ENCODE measurements at places on chromosomes 3 and 15.

GRCh38 chr3:2656806-2657777 is 453.1 kb downstream of the IL5RA start:
- no peaks in the 10 kb centered on the region for H3K4me1 ChIP-seq
- DNase-seq, result no peak
- H3K4me3 ChIP-seq, result no peak overlapping the region
- H3K27ac ChIP-seq, result no peak overlapping the region

DNA sequence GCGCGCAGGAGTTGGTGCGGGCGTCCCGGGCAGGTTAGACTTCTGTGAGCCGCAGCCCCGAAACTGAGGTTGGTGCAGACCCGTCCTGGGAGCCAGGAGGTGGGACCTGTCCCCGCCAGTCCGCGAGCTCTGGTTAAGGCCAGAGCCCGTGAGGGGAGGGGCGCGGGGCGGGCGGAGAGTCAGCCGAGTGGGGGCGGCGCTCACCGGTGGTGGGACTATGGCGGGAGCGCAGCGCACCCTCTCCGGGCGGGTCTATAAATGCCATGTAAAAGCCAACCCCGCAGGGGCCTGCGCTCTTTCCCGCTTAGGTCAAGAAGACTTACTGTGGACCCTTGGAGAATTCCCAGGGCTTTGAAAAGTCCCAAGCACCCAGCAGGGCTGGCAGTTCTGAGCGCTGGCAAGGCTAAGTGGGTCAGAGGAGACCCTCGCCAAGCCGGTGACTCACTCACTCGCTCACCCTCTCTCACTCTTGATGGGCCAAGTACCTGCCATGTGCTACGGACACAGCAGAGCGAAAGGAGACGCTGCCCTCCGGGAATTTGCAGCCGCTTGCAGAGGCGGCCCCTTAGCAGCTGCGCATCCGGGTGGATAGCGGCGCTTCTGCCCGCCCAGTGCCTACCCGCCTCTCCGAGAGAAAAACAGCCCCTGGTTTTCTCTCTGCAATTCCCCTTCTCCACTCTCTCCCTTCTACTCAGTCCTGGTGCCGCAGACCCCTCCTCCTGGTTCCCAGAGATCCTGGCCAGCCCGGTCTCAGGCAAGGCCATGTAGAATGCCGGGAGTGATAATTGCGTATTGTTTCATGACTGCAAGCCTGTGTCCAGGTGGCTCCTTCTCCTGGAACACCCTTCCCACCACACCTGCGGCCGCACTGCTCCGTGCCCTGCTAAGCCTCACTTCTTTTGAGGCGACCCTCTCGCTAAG is at the start of gene ALDH1L1:
ALDH1L1 (minus strand) TSS at position 110 of the 921 bp plus-strand sequence. CDS start 19,607 bp downstream, outside the sequence.
- peaks cover 48% of the 10 kb centered on the region for H3K27me3 ChIP-seq
- peaks cover 8% of the 10 kb centered on the region for H3K4me1 ChIP-seq
- no peaks in the 10 kb centered on the region for H3K36me3 ChIP-seq
- no peak within 1 kb of the TSS for H3K4me3 ChIP-seq
- H3K27ac ChIP-seq, result no peak within 1 kb of the TSS

- no peak overlapping the region for H3K4me3 ChIP-seq
- no peaks in the 10 kb centered on the region for H3K4me1 ChIP-seq
- no peak for DNase-seq
- no peaks in the 10 kb centered on the region for H3K27me3 ChIP-seq
- no peak overlapping the region for H3K27ac ChIP-seq
- no peaks in the 10 kb centered on the region for H3K36me3 ChIP-seq
Observed at GRCh38 chr3:65052101-65052500, 364.3 kb upstream of the ADAMTS9 start.

DNA sequence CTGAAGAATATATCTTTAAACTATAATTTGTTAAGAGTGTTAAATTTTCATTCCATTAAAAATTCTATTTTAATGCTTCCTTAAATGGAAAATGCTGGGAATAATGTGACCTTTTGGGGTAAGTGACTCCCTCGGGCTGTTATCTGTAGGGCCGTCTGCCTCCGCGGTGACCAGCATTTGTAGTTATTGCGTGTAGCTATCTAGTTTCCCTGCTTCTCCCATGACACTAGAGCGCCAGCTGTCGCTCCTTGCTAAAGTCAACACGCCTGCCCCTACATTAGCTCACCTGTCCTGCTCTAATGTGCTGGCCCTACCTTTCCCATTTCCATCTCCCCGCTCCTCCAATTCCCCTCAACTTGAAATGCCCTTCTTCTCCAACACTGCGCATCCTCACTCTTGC is 12.4 kb upstream of the CHRM5 start:
- H3K36me3 ChIP-seq, result no peaks in the 10 kb centered on the region
- no peak for DNase-seq
- H3K27me3 ChIP-seq, result no peaks in the 10 kb centered on the region
- H3K4me1 ChIP-seq, result peaks cover 5% of the 10 kb centered on the region
- no peak overlapping the region for H3K4me3 ChIP-seq
- H3K27ac ChIP-seq, result no peak overlapping the region

- no peak overlapping the region for H3K27ac ChIP-seq
- no peaks in the 10 kb centered on the region for H3K27me3 ChIP-seq
- H3K36me3 ChIP-seq, result no peaks in the 10 kb centered on the region
- H3K4me1 ChIP-seq, result peaks cover 18% of the 10 kb centered on the region
- DNase-seq, result no peak
- H3K4me3 ChIP-seq, result no peak overlapping the region
Observed at GRCh38 chr15:52733696-52734255, 54.6 kb upstream of the ATOSA start.

- peaks cover 41% of the 10 kb centered on the region for H3K27me3 ChIP-seq
- no peak overlapping the region for H3K4me3 ChIP-seq
- no peak for DNase-seq
- H3K36me3 ChIP-seq, result no peaks in the 10 kb centered on the region
- H3K4me1 ChIP-seq, result no peaks in the 10 kb centered on the region
- no peak overlapping the region for H3K27ac ChIP-seq
Observed at GRCh38 chr15:73744293-73744692, 8.9 kb downstream of the INSYN1 start.

- H3K27ac ChIP-seq, result no peak overlapping the region
- peaks cover 21% of the 10 kb centered on the region for H3K36me3 ChIP-seq
- H3K4me1 ChIP-seq, result peaks cover 15% of the 10 kb centered on the region
- H3K4me3 ChIP-seq, result no peak overlapping the region
Observed at GRCh38 chr3:23580096-23580713, 225.6 kb upstream of the UBE2E1 start.

- no peaks in the 10 kb centered on the region for H3K36me3 ChIP-seq
- H3K27ac ChIP-seq, result no peak overlapping the region
- no peak for DNase-seq
- no peaks in the 10 kb centered on the region for H3K4me1 ChIP-seq
Observed at GRCh38 chr3:189646853-189647542, 15.8 kb downstream of the TP63 start.

- H3K4me3 ChIP-seq, result no peak overlapping the region
- DNase-seq, result no peak
- H3K36me3 ChIP-seq, result no peaks in the 10 kb centered on the region
Observed at GRCh38 chr15:48553559-48553958, 92.0 kb downstream of the FBN1 start.

- DNase-seq, result no peak
- peaks cover 7% of the 10 kb centered on the region for H3K36me3 ChIP-seq
- peak overlapping the region; percentile 81 for H3K4me3 ChIP-seq
- H3K27ac ChIP-seq, result peak overlapping the region; percentile 42
Observed at GRCh38 chr15:68227643-68228142, 1.8 kb downstream of the CLN6 start.

DNA sequence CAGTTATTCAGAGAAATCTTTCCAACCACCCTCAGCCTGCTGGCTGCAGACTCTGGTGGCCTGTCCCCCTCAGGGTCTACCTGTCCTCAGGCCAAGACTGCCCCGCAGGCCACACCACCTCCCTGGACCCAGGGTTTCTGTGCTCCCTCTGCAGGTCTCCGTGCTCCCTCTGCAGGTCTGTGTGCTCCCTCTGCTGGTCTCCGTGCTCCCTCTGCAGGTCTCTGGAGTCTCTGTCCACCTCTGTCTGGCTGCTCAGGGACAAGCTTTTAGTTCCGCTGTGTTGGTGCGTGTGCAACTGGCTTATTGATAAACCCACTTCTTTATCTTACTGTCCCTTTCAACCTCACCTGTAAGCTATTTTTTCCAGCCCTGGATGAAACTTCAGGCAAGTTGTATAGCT is 30.1 kb downstream of the BDH1 start:
- H3K27ac ChIP-seq, result no peak overlapping the region
- peaks cover 71% of the 10 kb centered on the region for H3K36me3 ChIP-seq
- no peak overlapping the region for H3K4me3 ChIP-seq
- H3K4me1 ChIP-seq, result peaks cover 5% of the 10 kb centered on the region
- DNase-seq, result no peak

- no peaks in the 10 kb centered on the region for H3K27me3 ChIP-seq
- H3K36me3 ChIP-seq, result no peaks in the 10 kb centered on the region
- H3K27ac ChIP-seq, result no peak overlapping the region
- DNase-seq, result no peak
- H3K4me1 ChIP-seq, result no peaks in the 10 kb centered on the region
- no peak overlapping the region for H3K4me3 ChIP-seq
Observed at GRCh38 chr15:68658151-68658550, 79.4 kb downstream of the CORO2B start.

- no peak overlapping the region for H3K27ac ChIP-seq
- no peaks in the 10 kb centered on the region for H3K27me3 ChIP-seq
- peak; percentile 13 for DNase-seq
- H3K4me3 ChIP-seq, result no peak overlapping the region
Observed at GRCh38 chr3:58824285-58824684, 157.7 kb upstream of the FAM3D start.

GRCh38 chr3:13391308-13391707 is 28.8 kb downstream of the NUP210 start:
- H3K36me3 ChIP-seq, result peaks cover 75% of the 10 kb centered on the region
- peaks cover 5% of the 10 kb centered on the region for H3K4me1 ChIP-seq
- no peak overlapping the region for H3K27ac ChIP-seq
- no peaks in the 10 kb centered on the region for H3K27me3 ChIP-seq
- DNase-seq, result no peak

DNA sequence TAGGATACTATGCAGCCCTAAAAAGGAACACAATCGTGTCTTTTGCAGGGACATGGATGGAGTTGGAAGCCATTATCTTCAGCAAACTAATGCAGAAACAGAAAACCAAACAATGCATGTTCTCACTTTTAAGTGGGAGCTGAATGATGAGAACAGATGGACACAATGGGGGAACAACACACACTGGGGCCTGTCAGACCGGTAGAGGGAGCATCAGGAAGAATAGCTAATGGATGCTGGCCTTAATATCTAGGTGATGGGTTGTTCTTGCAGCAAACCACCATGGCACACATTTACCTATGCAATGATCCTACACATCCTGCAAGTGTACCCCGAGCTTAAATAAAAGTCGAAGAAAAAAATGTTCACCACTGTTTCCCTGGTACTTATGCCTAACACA is 17.5 kb downstream of the SENP7 start:
- H3K4me1 ChIP-seq, result peaks cover 9% of the 10 kb centered on the region
- H3K27ac ChIP-seq, result no peak overlapping the region
- H3K27me3 ChIP-seq, result no peaks in the 10 kb centered on the region
- H3K4me3 ChIP-seq, result no peak overlapping the region
- H3K36me3 ChIP-seq, result peaks cover 20% of the 10 kb centered on the region
- DNase-seq, result no peak

GRCh38 chr3:158261371-158261991 is 151.6 kb downstream of the RSRC1 start:
- H3K27me3 ChIP-seq, result no peaks in the 10 kb centered on the region
- H3K4me1 ChIP-seq, result peaks cover 7% of the 10 kb centered on the region
- no peak overlapping the region for H3K27ac ChIP-seq

DNA sequence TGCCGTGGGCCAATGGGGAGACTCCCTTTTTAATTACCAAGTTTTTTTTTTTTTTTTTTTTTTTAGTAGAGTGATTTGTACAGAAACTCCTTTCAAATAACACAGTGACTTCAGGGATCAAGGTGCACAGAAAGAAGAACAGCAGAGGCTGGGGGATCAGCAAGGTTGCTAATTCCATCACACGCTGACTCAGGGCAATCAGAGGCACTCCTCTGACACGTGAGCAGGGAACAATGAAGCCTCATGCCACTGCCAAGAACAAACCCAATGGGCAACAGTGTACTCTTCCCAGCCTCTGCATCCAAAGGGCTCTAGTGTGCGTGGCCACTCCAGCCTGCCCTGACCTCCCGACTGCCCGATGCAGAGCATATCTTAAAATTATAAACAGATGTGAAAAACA is 186.7 kb upstream of the WNT5A start:
- no peak overlapping the region for H3K4me3 ChIP-seq
- DNase-seq, result no peak
- no peaks in the 10 kb centered on the region for H3K4me1 ChIP-seq
- no peaks in the 10 kb centered on the region for H3K36me3 ChIP-seq
- H3K27me3 ChIP-seq, result no peaks in the 10 kb centered on the region

DNA sequence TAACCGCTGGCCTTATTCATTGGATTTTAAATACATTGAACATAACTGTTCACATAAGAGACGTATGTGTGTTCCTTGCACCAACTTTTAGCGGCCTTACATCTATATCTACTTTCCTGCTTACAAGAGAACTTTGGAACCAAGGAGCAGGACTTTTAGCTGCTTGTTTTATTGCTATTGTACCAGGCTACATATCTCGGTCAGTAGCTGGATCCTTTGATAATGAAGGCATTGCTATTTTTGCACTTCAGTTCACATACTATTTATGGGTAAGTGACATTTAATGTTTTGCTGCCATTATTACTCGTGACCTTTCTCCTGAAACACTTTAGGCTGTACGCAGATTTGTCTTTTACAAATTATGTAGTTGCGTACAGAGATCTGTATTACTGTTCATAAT is 47.1 kb downstream of the STT3B start:
- H3K4me1 ChIP-seq, result peaks cover 29% of the 10 kb centered on the region
- H3K36me3 ChIP-seq, result peaks cover 38% of the 10 kb centered on the region
- H3K4me3 ChIP-seq, result no peak overlapping the region
- DNase-seq, result no peak
- H3K27me3 ChIP-seq, result no peaks in the 10 kb centered on the region

- no peak for DNase-seq
- no peaks in the 10 kb centered on the region for H3K27me3 ChIP-seq
- H3K4me3 ChIP-seq, result no peak overlapping the region
- no peaks in the 10 kb centered on the region for H3K36me3 ChIP-seq
- no peak overlapping the region for H3K27ac ChIP-seq
- H3K4me1 ChIP-seq, result no peaks in the 10 kb centered on the region
Observed at GRCh38 chr3:29226706-29227105, 54.2 kb upstream of the RBMS3 start.

DNA sequence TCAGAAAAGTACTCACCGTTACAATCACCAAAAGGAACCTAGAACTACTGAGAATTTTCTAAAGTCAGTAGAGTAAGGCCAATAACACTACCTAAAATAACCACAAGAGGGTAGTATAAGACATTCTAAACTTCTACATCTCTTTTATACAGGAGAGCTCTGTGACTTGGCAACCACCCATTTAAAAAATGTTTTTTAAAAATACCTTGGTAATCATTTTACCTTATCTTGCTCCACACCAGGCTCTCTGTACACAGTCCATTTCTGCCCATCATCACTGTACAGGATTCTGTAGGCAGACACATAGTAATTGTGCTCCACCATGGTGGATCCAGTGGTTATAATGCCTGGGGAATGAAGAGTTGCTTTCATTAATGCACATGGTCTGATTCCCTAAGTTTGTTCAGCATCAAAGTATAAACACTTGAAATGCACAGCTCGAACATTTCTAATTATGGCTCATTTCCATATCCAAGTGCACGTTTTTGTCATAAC is 54.5 kb downstream of the ST3GAL6 start:
- DNase-seq, result no peak
- H3K4me1 ChIP-seq, result no peaks in the 10 kb centered on the region

GRCh38 chr3:62373215-62373614 is at the start of gene FEZF2:
FEZF2 (minus strand) TSS chr3:62373550; CDS start chr3:62372868, 682 bp downstream.
- peaks cover 93% of the 10 kb centered on the region for H3K27me3 ChIP-seq
- peak within 1 kb of the TSS; percentile 1 for H3K4me3 ChIP-seq
- H3K4me1 ChIP-seq, result peaks cover 10% of the 10 kb centered on the region
- DNase-seq, result no peak

Measured in stimulated activated naive B cell treated with anti-CD40 and anti-IgM and Interleukin-4, amounts not matched to agents 10 μg/mL and 1 μg/mL and 100 μg/mL, for 72 hours (primary cell).